Heart left ventricle (tissue), 16 donors: ENCODE measurements at places on chromosomes 16 and 17.
A peak's percentile ranks its signal among the peaks of the same experiment; 100 is the strongest.

GRCh38 chr17:21228111-21228510, 14.2 kb upstream of the TMEM11 start:
- DNase-seq, result peak; percentile 58

GRCh38 chr16:22296225-22297113, 740 bp upstream of the POLR3E start:
- DNase-seq, result no peak

DNA sequence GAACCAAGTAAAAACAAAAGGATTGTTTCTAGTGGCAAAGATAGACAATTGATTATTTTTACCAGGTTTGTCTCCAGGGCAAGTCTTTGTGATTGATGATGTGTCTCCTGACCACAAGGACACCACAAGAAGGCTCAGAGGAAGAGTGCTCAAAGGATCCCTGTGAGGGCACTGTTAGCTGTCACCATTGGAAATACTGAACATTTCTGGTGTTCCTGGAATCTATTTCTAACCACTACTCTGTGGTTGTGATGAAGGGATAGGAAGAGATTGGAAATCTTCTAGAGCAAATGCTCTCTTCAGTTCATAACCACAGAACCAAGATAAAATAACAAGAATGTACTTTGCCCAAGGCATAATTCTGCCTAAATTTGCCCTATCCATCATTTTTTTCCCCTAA, 15.3 kb downstream of the RNF43 start:
- DNase-seq, result no peak

GRCh38 chr17:45700171-45701090, 83.7 kb upstream of the CRHR1 start:
- no peak for DNase-seq

DNA sequence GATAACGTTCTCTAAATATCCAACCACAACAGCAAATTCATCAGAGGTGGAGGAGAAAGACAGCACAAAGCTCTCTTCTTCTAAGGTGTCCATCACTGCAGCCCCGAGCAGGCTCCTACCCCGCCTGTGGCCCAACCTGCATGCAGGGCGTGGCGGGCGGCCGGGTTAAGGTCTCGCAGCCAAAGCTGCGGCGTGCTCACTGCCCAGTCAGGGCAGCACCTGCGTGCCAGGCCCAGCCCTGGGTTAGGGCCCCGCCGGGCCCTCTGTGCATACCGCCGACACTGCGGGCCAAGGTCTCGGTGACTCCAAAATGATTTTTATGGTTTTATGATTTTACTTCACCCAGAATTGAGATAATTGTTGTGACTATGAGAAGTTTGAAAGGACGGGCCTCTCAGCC, 57.8 kb downstream of the FOXK2 start:
- no peak for DNase-seq

DNA sequence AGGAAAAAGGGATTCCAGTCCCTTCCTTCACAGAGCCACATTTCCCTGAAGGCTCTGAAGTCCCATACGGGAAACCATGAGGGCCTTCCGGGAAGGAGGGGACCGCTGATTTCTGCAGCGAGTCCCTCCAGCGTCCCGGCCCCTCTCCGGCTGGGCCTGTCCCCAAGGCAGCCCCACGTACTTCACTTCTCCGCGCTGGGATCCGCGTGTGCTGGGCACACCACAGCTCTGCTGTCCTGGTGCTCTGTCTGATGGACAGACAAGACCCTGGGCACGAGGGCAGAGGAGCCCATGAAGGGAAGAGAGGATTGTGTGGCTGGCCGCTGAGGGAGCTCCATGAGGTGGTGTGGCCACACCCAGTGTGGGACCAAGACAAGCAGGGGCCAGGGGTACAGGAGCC, 57.1 kb downstream of the PRMT7 start:
- no peak for DNase-seq

GRCh38 chr16:13448346-13448745, 471.6 kb upstream of the ERCC4 start:
- DNase-seq, result no peak

DNA sequence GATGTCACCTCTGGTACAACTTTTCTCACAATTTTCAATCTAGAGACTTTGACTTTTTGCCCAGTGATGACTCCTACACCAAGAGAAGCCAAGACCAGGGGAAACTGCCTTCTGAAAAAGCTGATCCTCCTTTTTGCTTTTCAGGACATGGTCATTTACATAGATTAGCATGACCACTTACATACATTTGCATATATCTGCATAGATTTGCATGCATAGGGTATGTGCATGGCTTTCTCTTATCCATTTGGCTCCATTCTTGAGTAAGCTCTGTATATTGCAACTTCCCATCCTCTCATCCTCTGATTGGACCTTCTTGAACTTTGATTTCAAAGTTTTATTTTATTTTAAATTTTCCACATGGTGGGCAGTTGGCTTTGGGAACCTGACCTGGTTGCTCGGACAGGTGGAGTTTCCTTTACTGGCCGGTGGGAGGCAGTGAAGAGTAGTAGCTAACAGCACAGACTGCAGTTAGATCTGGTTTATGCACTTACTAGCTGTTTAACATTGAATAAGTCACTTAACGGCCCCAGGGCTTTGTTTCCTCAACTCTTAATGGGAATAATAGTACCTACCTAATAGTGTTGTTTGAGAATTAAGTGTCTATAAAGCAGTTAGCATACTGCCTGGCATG, 92.9 kb downstream of the GPR139 start:
- DNase-seq, result no peak

GRCh38 chr17:9361188-9361955, 214.2 kb downstream of the STX8 start:
- no peak for DNase-seq

DNA sequence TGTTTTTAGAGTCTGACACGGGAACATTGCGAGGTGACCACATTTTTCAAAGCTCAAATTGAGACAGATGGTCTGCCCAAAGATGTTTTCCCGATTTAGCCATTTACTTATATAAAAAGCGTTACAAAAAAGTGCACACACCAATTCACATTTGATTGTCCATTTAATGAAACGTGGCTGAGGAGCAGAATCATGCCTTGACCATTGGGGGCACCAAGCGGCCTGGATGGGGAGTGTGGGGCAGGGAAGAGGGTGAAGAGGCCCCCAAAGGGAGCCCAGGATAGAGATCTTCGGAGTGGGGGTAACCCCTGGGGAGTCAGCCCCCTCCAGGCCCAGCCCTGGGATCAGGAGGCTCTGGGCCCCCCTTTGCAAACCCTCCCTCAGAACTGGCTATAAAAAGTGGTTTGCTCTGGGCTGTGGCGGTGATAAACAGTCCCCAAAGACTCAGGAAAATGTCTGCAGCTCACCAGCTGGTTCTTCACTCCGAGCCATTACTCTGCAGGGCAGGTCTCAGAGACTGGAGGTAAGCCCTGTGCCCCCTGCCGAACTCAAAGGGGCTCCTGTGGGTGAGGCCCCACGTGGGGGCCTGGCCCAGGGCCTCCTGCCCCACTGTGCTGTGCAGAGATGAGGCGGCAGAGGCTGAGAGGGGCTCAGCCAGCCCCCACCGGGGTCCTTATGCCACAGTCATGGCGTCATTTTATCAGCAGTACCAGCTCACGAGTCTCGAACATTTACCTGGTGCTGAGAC, 105.9 kb upstream of the SEC14L1 start:
- DNase-seq, result no peak

DNA sequence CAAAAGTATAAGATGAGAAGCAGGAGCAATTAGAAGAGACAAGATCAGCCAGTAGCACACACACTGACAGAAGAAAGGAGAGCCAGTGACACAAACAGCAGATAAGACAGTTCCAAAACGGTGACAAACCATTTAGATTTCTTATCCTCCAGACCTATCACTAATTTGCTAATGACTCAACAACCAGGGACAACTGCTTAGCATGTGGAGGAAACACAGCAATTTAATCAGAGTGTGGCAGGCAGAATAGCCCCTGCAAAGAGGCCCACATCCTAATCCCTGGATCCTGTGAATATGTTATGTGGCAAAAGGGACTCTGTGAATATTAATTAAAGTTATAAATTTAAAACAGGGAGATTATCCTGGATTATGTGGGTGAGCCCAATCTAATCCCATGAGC, 81.1 kb downstream of the CACNG1 start:
- no peak for DNase-seq

GRCh38 chr16:24508614-24509013, 30.8 kb upstream of the RBBP6 start:
- DNase-seq, result no peak

DNA sequence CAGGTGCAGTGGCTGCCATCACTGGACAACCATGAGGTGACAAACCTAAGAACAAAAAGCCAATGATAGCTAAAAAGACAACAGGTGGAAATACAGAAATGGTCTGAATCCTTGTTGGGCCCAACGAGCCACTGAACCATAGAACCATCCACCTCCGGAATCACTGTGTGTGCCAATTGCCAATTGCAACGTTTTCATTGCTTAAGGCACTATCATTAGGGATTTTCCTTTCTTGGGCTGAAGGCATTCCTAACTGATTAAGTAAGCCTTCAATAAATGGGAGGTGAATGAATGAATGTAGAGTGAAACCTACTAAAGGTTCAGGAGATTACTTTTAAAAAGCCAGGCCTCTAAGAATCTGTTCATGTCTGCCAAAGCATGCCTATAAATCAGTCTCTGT, 3.6 kb downstream of the USP31 start:
- no peak for DNase-seq

- no peak for DNase-seq
Observed at GRCh38 chr16:1839554-1839953, 12.5 kb downstream of the FAHD1 start.

- DNase-seq, result no peak
Observed at GRCh38 chr17:82200743-82201497, 11.7 kb downstream of the CCDC57 start.

DNA sequence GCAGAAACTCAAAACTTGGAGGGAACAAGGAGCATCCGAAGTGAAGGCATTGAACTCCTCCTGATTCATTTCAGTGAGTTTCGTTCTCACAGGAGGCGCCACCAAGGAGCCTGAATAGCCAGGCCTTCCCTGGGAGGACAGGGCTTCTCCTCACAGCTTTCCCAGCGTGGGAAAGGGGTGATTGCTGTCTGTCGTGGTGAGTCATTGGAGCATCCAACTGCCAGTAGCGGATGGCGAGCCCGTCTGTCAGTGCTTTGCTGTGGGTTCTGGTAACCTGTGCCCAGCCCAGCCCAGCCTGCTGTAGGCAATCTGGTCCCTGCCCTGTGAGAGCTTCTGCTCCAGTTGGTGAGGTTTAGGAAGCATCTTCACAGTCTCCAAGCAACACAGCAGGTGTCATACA, 28.3 kb downstream of the PLCD3 start:
- no peak for DNase-seq

- DNase-seq, result no peak
Observed at GRCh38 chr17:76155988-76156661, 15.1 kb upstream of the FOXJ1 start.

DNA sequence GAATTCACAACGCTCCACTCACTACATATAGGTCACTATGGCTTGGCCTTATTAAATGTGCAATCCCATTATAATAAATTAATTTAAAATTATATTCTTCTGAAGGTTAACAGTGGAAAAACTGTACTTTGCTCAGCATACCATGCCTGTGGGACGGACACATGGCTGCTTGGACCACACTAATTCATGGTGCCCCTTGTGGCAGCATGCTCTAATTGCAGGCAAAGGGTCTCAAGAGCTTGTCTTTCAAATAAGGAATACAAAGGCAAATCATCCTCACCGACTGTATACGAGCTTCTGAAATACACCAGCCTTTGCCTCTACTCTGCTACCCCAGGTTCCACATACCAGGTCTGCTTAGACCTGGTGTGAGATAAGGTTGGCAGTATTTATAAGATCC, 11.7 kb downstream of the SMPD3 start:
- DNase-seq, result no peak

GRCh38 chr17:22506861-22507260, 814.5 kb downstream of the KCNJ18 start:
- no peak for DNase-seq

DNA sequence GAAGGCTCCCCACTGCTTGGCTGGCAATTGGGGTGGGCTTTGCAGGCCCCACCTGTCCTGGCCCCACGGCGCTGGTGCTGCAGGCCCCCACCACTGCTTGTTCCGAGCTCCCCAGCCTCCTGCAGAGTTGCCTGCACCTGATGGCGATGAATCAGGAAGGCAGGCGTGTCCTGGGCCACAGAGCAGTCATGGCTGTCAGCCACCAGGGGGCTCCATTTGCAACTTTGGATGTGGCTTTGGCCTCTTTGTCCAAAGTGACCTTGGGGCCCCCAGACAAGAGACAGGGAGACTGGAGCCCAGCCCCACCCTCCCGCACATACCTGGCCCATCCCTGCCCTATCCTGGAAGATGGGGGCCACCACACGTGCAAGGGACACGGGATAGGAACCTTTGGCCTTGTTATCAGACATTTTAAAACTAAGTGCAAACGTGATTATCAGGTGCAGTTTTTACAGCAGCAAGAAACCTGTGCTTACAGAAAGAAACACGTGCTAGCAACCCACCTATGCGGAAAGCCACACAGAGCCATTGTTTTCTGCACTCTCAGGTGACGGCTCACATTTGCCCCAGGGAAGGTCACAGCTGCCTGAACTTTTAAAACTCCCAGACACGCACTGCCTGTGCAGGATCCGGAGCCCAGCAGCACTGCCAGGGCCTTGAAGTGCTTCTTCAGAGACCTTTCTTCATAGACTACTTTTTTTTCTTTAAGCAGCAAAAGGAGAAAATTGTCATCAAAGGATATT, at the start of gene DNASE1:
TSS of gene DNASE1 (plus strand) at position 443 of the 743 bp plus-strand sequence. CDS start 683 bp downstream, outside the sequence.
- DNase-seq, result no peak

GRCh38 chr16:75143941-75144340, 4.4 kb upstream of the ZFP1 start:
- DNase-seq, result no peak

DNA sequence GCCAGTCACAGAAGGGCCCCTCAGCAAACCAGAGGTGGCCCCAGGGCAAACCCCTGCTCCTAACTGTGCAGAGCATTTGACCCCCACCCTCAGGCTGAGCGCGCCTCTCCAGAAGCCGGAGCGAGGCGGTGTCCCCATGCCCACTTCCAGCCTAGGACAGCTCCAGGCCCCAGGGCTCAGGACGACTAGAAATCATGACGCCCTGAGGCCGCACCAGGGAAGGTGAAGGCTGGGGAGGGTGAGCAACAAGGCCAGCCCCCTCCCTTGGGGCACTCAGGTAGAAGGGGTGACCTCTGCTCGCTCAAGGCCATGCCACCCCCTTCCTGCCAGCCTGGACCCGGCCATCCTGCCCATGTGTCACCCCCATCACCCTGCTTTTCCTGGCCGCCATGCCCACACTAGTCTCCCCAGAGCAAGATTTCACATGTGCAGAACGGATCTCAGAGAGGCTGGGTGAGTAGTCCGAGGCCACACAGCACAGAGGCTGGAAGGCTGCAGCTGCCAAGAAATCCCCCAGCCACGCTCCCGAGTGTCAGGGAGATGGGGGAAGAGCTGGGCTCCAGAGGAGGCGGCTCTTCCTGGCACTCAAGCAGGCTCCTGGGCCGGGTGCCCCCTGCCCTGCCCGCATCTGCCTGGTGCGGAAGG, 2.1 kb upstream of the PVALEF start:
- peak; percentile 7 for DNase-seq

DNA sequence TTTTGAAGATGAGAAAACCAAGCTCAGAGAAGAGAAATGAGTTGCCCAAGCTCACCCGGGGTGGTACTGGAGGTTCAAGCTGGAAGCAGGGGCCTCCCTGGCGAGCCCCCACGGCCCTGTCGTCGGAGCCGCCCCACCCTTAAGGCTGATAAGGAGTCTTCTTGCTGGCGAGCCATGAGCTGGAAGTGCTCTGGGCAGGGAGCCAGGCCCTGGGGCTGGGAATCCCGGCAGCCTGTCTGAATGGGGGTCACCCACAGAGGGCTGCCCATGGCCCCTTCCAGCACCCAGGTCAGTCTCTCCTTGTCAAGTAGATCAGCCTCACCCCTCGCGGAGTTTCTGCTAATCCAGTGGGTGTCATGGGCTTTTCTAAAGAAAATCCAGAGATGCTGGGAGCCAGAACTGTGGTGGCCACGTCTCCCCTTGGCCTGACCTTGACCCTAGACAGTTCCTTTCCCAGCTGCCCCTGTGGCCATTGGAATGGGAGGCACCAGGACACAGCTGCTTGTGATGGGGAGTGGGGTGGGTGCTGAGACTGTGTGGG, 1.2 kb upstream of the P2RX1 start:
- peak; percentile 81 for DNase-seq
